ENCODE measurements at places on chromosomes 7 and 10.

GRCh38 chr7:73703757-73704639 is 15.5 kb downstream of the STX1A start:
- DNase-seq: peak; percentile 22

DNA sequence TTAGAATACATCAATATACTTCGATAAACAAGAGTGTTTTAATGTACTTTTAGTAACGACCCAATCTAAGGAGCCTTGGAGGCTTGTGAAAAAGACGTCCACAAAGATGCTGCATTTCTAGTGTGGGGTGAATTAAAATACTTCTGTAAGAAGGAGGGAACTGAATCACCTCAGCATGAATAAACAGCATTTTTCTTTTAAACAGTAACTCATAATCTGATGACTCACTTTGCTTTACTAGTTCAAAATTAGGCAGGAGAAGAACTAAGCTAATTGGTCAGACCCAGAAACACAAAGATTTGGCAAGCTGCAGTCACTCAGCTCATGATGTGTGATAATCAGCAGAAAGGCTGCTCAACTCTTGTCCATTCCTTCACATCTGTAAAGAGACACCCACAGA is 24.2 kb downstream of the NCOA4 start:
- DNase-seq: no peak

- no peak for DNase-seq
These were observed 50.0 kb upstream of the SHH start for GRCh38 chr7:155862123-155862892.

GRCh38 chr10:72173619-72174296 is 42.1 kb upstream of the ANAPC16 start:
- no peak for DNase-seq

- no peak for DNase-seq
These were observed 266.5 kb upstream of the NPY start for GRCh38 chr7:24017519-24017918.

GRCh38 chr10:120369856-120370276 is 87.2 kb upstream of the PLPP4 start:
- DNase-seq: no peak

DNA sequence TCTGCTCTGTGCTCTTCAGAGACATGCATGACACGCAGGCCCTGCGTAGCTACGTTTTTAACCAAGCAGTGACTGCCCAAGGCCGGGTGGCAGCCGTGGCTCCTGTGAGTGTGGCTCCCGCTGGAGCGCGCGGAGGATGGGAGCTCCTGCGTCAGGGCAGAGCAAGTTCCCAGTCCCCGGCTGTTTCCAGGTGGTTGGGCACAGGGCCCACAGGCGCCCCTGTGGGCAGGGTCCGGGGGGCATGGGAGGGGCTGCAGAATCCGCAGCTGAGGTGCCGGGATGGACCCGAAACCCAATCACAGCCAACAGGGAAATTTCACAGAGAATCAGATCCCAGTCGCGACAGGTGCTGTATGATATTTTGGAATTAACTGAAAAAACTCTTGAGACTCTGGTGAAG is 9.8 kb downstream of the NKX6-2 start:
- DNase-seq: no peak

DNA sequence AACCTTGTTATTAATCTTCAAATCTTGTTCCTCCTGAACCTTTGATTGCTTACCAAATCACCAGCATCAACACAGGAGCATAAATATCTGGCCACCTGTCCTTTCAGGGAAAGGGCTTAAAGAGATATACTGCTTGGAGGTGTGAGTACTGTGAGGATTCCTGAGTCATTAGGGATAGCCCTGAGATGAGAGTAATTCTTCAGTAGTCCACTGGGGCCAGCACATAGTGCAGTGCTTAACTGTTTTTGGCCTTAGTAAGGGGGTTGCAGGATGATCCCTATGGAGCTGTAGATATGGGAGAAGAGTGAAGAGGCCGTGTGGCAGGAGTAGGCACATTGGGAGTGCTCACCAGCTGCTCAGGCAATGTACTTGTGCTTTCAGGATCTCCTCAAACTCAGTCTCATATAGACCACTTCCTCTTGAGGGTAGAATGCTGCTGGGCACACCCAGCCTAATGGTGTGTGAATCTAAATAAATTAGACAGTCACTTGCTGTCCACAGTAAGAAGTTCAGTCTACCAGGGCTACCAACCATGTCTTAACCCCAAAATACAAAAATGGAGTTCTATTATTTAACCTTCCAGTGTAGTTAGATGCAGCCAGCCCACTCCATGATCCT is 26.5 kb upstream of the GPR141 start:
- DNase-seq: no peak

- DNase-seq: peak; percentile 36
These were observed 14.0 kb upstream of the RALA start for GRCh38 chr7:39609113-39609934.
